DMS153 (cell line): ENCODE measurements at places on chromosomes 16 and 17.

- no peak for DNase-seq
These were observed 36.3 kb upstream of the BCAR1 start for GRCh38 chr16:75287708-75288107.

DNA sequence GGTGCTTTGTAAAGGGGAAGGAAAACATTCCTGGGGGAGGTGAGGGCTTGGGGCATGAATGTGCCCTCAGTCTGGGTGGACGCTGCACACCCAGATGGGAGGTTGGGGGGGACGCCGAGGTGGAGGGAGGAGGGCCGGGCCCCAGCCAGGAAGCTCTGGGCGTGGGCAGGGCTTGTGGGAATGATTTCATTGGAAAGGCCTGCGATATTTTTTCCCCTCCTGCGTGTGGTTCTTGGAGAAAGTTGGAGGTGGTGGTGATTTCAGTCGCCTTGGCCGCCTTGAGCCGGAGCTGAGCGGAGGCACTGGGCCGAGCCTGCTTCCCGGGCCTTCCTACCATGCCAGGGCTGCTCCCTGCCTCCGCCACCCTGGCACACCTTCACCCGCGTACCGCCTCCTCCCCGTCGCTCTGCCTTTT, 26.4 kb upstream of the CLEC18A start:
- DNase-seq: no peak

GRCh38 chr17:27236717-27237315, 57.1 kb upstream of the WSB1 start:
- DNase-seq: peak; percentile 48

GRCh38 chr17:40646791-40647623, 611 bp downstream of the SMARCE1 start:
- no peak for DNase-seq

- DNase-seq: peak; percentile 83
These were observed at the start of gene MT1F for GRCh38 chr16:56657555-56658326. MT1F (plus strand) TSS chr16:56657959; CDS start chr16:56658059, 100 bp downstream.

DNA sequence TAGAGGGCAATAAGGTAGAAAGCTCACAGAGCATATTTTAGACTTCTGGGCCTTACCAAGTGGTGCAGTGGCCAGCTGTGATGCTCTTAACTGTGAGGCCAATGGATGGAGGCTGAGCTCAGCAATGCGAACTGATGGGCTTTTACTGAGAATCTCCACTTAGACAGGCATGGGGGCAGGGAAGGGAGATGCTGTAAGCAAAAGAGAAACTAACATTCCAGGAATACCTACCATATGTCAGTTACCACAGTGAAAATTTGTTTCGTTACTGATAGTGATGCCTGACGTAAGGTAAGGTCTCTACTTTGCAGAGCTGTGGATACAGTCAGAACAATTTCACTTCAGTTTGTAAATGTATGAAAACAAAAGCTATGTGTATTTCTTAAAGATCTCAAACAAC, 250.6 kb upstream of the ZFHX3 start:
- no peak for DNase-seq

- no peak for DNase-seq
These were observed 327.3 kb upstream of the CDH8 start for GRCh38 chr16:62363501-62363900.
